Activated naive CD4-positive, alpha-beta T cell treated with Interleukin-2 at 50 U/mL for 16 hours (primary cell): ENCODE measurements at places on chromosomes 13 and 19.
A peak's percentile ranks its signal among the peaks of the same experiment; 100 is the strongest.

DNA sequence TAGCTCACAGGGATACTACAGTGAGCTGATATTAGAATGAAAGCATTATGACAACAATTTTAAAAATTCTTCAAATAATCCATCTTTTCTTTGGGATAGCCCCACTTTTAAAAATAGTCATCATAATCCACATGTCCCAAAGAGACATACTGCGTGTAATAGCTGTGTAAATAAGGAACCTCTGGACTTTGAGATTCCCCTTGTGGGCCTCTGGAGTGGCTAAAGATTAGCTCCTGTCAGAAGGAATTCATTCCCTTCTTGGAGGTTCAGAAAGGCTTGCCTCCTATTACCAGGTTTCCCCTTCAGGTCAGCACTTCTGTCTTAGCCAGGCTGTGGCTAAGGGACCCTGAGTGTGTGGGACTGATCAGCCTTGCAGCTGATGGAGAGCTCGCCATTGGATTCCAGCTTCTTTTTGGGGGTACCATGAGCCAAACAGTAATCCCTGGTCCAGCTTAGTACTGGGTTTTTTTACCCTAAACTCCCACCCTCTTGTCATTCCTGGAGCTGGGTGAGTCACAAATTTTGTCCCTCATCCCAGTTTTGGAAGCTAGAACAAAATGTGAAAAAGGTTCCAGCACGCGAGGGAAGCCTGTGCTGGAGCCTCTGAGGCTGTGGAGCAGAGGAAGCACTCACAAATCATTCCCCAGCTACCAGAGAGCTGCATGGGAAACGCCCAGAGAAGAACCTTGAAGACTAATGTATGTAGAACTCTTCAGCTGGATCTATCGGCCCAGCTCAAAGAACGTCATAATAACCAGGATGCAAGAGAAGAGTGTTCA is 96.7 kb downstream of the RNASEH2B start:
- no peak for DNase-seq

DNA sequence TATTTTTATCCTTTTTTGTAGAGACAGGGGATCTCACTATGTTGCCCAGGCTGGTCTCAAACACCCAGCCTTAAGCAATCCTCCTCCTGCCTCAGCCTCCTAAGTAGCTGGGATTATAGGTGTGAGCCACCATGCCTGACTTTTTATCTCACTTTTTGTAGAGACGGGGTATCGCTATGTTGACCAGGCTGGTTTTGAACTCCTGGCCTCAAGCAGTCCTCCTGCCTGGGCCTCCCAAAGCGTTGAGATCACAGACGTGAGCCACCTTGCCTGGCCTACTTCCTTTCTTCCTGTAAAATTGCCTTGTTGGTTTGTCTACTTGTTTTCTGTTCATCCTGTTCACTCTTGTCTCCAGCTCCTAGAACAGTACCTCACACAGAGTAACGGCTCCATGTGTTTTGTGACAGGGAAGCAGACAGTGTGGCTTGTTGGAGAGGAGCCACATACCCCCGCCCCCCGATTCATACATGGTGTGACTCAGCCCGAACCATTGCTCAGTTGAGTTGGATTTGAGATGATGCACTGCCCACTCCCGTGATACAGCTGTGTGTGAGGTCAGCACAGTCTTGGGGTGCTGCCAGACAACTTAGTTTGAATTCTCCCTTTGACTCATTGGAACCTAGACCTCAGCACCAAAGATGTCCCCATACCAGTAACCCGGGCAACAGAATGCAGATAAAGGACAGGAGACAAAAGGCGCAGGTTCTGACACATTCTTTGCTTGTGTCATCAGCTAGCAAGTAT is 34.2 kb downstream of the GPR42 start:
- peak; percentile 46 for DNase-seq

- DNase-seq: no peak
Observed at GRCh38 chr19:5951338-5951861, 26.5 kb downstream of the RANBP3 start.

DNA sequence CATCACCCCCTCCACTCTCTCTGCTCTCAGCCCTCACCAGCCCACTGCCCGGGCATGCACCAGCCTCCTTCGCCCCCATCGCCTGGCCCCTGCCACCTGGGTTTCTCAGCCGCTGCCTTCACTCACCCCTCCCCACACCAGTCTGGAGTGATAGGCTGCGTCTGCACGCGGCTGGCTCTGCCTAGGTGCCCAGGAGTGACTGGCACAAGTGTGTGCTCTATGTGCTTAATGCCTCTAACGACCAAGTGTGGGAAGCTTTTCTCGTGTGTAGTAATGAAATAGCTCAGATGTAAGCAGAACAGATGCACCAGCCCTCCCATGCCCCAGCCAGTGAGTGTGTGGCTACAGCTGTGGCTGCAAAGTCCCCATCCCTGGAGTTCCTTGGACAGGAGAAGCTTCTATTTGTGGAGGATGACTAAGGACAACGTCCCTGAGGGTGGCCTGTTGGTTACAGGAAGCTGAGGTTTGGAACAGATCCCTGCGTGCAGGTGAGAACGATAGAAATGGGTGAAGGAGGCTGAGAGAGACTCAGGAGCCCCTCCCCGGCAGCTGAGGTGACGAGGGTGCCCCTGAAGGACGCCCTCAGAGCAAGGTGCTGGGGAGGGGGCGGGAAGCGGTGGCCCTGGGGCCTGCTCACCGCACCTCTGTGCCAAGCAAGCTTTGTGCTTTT is 35.6 kb downstream of the ATP11A start:
- no peak for DNase-seq

DNA sequence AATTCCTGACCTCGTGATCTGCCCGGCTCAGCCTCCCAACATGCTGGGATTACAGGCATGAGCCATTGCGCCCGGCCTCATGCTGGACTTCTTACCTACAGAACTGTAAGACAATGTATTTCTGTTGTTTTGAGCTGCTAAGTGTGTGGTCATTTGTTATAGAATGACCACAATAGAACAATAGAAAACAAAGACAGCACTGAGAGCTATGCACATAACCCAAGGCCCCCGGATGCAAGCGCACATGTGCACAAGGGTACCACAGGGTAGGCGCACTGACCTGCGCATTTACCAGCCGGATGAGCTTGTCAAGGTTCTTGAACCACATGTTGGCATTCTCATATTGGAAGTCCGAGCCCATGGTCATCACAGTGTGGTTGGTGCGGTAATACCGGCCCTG is 5.6 kb downstream of the MAN2B1 start:
- DNase-seq: no peak

DNA sequence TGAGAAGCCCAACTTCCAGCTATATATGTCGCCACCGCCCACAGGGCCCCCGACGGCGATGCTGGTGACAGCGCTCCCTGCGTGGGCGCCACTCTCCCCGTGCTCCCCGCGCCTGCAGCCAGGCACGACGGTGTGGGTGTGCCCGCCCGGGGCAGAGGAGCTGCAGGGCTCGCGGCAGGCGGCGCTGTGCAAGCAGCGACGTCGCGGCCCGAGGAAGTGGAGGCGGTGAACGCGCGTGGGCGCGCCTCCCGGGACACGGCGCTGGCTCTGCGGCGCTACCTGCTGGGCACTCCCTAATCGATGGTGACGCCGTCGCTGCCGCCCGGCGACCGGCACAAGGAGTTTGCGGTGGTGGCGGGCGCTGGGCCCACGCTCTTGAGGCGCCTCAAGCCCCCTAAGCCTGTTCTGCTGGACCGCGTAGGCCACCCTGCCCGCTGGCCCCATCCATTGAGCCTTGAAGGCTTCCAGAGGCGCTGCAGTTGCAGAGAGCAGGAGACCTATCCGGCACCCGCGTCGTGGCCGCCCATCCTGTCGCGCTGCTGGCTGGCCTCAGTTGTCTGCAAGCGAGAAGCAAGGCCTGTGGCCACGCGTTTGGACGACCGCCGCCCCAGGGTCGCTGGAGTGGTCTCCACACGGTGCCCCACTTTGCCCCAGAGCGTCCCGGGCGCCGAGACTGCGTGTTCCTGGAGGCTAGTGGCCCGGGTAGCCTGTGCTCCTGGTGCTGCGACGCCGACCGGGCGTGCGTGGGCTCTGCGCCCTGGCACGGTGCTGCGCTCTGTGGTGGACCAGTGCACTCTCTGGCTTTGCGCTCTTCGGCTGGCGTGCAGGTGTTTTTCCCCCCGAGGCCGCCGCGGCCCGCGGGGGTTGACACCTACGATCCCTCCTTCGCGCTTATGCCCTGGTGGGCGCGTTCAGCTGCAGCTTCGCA is 23.1 kb downstream of the LRFN3 start:
- peak; percentile 83 for DNase-seq
